ENCODE measurements at places on chromosomes 11 and 22.
A peak's percentile ranks its signal among the peaks of the same experiment; 100 is the strongest.

GRCh38 chr11:102662607-102663006 is 37.5 kb upstream of the MMP20 start:
- no peak for DNase-seq

DNA sequence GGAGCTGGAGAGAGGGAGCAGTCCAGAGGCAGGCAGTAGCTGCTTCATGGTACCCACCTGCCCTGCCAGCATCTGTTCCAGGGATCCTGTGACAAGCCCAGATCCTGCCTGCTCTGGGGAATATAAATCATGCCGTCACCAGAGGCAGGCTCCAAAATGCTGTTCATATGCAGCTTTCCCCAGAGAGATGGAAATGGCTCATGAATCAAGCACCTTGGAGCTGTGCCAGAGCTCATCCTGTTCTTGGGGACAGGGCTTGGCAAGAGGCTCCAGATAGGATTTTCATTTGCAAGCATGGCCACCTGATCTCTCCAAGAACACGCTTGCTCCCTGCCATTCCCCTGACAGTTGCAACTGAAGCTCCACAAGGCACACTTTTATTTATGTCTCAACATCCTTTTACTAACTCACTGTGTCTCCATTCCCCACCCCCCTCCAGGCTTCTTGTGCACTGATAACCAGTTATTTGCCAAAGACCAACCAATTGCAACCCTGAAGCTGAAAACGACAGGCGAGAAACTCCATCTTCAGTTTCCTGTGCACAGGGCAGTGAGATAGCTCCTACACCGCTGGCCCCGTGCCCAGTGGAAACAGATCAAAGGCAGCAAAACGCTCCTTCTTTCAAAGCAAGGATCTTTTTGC is 115.8 kb upstream of the PITPNB start:
- no peak for DNase-seq

GRCh38 chr22:46001426-46002106 is 24.6 kb upstream of the WNT7B start:
- no peak for DNase-seq

- DNase-seq: peak; percentile 97
Measured at GRCh38 chr11:64923944-64924909, at the start of gene PPP2R5B. PPP2R5B (plus strand) TSS chr11:64924689; CDS start chr11:64925735, 1,046 bp downstream.

DNA sequence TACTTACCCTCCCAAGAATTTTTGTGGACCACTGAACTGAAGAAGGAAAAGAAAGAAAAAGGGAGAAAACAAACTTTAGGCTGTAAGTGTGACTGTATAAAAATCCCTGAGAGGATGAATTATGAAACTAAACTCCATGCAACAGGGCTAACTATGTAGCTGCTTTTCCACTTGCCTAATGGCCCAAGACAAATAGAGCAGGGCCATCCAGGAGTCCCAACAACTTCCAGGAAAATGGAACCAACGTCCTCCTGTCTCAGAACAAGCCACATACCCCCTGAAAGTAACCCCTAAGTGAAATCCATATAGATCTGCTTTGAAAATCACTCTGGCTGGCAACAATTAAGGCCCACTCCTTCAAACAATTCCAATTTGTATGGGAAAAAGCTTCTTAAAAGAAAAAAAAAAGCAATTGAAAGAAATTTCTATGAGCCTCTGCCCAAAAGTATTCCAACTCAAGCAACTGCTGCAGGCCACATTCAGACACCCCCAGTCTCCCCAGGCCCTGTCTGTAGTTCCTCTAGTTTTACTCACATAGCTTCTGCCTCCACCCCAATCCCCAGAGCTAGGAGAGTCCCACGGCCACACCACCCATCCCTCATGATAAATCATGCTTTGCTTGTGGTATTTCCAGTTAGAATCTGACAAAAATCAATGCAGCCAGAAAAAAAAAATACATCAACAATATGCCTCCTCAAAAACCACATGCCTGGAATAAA is 12.7 kb downstream of the RBFOX2 start:
- peak; percentile 24 for DNase-seq

DNA sequence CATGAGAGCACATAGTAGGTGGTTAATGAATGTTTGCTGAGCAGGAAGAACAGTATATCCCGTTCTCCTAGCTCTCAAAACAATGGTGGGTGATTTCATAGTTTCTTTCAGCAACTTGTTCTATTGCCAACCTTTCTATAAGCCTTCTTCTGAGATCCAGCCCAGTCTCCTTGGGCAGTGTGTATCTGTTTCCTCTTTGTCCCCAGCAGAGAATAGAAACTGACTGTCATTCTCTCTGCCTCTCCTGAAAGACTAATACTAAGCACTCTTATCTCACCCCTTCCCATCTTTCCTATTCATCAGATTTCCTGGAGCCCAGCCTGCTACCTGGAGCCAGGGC is 272.9 kb downstream of the ST3GAL4 start:
- DNase-seq: no peak

GRCh38 chr11:88553204-88553603 is 215.7 kb upstream of the CTSC start:
- peak; percentile 3 for DNase-seq

GRCh38 chr11:67691149-67691548 is 16.7 kb upstream of the ALDH3B2 start:
- DNase-seq: no peak

DNA sequence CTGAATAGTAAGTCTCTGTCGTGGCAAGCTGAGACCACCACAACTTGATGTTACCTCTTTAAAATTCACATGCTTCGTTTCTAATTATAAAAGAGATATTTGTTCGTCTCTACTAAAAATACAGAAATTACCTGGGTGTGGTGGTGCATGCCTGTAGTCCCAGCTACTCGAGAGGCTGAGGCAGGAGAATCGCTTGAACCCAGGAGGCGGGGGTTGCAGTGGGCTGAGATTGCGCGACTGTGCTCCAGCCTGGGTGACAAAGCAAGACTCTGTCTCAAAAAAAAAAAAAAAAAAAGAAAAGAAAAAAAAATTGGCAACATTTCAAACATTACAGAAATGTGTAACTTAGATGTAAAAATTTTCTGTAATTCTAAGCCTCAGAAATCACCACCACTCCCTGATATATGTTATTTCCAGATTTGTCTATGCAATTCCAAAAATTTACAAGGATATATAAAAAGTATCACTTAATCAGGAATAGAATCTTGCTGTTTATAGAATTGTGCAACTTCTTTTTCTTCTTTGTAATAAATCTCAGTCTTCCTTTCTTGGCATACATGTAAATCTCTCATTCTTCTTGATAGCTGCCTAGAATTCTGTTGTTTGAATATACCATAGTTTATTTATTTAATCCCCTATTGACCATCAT is 37.3 kb downstream of the C11orf96 start:
- DNase-seq: no peak

DNA sequence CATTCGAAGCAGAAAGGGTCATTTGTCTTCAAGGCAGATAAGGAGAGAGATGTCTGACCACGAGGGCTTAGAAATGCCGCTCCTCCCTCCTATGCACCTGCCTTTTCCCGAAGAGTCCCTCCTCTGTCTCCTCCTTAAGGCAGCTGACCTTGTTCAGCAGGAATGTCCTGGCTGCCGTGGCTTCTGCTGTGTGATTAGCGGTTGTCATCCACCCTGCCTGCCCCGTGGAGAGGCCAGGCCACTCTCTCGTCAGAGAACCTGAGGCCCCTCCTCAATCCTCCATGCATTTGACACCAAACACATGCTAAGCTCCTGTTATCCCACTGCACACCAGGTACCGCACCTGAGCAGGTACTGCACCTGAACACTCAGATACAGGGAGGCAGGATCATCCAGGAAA is 834.6 kb downstream of the TBC1D22A start:
- no peak for DNase-seq

DNA sequence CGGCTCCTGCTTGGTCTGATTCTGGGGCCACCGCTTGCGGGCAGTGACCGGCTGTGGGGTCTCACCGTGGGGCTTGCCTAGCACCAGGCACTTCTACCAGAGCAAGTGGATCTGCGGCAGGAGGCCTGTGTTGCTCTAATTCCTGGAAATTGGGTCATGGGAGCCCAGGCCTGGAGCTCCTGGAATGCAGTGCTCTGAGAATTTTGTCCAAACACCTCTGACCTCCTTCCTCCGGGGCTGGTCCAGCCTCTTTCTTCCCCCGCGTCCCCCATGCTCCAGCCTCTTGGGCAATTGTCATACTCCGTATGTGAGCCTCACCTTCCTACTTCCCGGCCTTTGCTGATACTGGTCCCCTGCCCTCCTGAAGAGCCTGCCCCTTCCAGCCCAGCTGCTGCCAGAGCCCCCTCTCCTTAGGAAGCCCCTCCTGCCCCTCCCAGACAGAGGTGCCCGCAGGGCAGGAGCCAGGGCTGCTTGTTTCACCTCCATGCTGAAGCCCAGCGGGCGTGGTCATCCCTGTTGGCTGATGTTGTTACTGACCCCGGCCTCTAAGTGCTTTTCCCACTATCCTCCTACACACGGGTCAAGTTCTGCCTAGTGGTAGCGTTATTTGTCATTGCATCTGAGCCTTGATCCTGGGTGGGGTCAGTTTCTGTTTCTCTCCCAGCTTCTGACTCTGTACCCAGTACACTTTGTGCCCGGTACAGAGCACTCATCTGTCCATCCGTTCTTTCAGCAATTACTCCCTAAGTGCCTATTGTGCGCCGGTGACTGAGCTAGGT is 9.6 kb downstream of the MGAT3 start:
- no peak for DNase-seq

DNA sequence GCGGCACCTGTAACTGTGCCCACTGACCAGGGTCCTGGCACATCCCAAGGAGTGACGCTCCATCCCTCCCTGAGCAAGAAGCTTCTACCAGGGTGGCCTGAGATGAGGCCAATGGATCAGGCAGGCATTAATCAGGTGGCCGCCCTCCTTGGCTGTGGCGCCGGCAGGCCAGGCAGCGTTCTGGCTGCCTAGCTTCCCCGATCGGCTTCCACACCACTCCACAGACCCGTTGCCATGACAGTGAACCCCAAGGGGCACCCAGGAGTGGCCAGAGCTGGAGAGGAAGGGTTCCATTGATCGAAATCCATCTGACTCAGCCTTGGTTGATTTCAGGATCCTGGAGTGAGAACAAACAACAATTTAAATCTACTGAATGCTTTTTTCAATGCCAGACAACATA is 20.5 kb downstream of the LRRC55 start:
- no peak for DNase-seq

DNA sequence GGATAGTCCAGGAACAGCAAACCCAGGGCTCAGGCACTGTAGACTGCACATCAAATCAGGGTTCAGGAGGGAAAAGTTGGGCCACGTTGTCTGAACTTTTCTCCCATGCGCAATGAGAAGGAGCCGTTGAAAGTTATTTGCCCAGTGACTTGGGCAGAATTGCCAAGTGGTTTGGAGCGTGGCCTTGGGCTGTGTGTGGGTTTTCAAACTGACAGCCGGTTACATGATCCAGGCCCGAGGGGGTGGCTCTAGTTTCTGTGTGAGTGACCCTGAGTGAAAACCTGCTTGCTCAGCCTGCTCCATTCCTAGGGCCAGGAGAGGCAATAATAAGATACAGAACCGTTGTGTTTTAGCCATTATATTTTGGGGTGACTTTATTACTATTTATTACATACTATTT is 20.3 kb downstream of the MB start:
- no peak for DNase-seq

GRCh38 chr11:117058761-117059261 is 39.4 kb downstream of the SIK3 start:
- DNase-seq: peak; percentile 65

GRCh38 chr11:113989916-113990315 is 15.0 kb downstream of the HTR3A start:
- no peak for DNase-seq

- DNase-seq: no peak
Measured at GRCh38 chr11:20861322-20861721, 191.9 kb downstream of the NELL1 start.

- DNase-seq: no peak
Measured at GRCh38 chr22:17106161-17106784, 14.9 kb downstream of the TMEM121B start.

DNA sequence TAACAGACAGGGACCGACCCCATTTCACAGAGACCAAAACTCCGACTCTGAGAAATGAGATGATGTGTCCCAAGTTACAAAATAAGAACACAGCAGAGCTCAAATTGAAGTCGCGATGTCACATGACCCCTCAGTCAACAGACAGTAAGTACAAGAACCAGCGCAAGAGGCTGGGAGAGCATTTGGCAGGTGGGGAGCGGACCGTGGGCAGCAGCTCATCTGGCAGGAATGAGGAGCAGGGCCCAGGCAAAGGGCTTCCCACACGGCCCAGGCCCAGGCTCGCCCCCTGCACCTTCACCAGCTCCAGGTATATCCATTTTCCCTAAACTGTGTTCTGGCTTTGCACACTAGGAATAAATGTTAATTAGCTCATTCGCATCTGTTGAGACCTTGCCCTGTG is 34.3 kb downstream of the SCUBE1 start:
- DNase-seq: no peak

DNA sequence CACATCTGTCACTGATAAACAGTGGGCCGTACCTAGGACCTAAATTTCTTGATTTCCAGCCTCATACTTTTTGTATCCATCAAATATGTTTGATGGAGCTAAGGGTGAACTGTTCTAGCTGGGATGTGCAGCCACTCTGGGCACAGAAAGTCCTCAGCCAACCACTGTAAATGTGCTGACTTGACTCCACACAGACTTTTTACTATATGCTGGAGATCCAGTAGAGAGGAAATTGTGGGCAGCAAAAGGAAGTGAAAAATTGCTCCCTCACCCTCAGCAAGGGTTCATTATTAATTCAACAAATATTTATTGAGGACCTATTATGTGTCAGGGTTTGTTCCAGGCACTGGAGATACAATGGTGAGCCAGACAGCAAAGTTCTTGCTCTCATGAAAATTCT is 54.2 kb upstream of the AMPD3 start:
- DNase-seq: no peak

GRCh38 chr22:17120281-17120680 is 879 bp downstream of the TMEM121B start:
- peak; percentile 72 for DNase-seq

- no peak for DNase-seq
Measured at GRCh38 chr22:22520667-22521602, 865 bp upstream of the ZNF280A start.

Data from GM03348 (cell line).